ENCODE measurements at places on chromosomes 13 and 19. TPM values are rescaled to one million over a fixed set of nuclear protein-coding genes. Genes with fewer than 3 reads are reported as not detected.

The ZNF536 gene
- not detected for total RNA-seq

- DNase-seq = no peak
- H3K4me1 ChIP-seq = peaks cover 5% of the 10 kb centered on the region
- no peaks in the 10 kb centered on the region for H3K27me3 ChIP-seq
- peaks cover 45% of the 10 kb centered on the region for H3K36me3 ChIP-seq
- H3K4me3 ChIP-seq = no peak overlapping the region
- no peak overlapping the region for H3K27ac ChIP-seq
These were observed 27.1 kb upstream of the SLC7A9 start for GRCh38 chr19:32896516-32897214.

- no peaks in the 10 kb centered on the region for H3K36me3 ChIP-seq
- no peak overlapping the region for H3K27ac ChIP-seq
- H3K4me1 ChIP-seq = peaks cover 13% of the 10 kb centered on the region
- H3K27me3 ChIP-seq = no peaks in the 10 kb centered on the region
These were observed 187.6 kb upstream of the TSC22D1 start for GRCh38 chr13:44763615-44764301.

The ZNF154 gene
- 14.9 TPM for total RNA-seq

DNA sequence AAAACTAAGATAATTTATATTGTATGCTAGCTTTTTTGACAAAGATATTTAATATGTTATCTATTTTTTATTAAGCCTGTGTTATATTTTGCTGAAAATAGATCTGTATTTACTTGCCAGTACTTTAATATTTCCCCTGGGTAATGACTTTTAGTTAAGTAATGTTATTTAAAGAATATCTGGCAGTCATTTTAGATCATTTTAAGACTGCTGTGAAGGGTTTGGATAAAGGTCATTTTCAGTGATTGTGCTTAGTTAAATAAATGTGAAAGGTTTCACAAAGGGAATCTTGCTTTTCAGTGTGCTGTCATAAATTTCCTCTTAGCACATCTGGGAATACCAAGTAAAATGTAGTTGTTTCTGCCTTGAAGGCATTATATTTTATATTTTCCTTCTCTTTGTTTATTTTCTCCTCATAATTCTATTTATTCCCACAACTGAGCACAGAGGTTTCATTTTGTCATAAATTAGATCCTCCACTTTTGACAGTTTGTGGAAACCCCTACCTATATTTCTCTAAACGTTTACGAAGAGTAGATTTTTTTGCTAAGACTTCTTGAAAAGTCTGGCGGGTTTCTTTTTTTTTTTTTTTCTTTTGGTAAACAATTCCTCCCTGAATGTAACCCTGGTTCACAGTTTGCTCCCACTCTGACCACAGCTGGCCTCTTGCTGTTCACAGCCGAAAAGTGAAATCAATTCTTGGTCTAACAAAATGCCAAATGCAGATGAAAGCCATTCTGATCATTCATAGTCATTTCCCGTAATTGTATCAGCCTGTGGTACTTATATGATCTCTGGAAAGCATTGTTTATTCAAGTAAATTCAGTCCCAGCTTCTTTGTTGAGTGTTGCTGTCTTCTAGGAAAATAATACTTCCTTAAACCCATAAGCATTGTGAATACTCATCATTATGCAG is 87.8 kb downstream of the MAB21L1 start:
- no peak overlapping the region for H3K27ac ChIP-seq

- peak overlapping the region; percentile 88 for H3K27ac ChIP-seq
- H3K4me1 ChIP-seq = peaks cover 51% of the 10 kb centered on the region
- peak; percentile 95 for DNase-seq
- peak overlapping the region; percentile 94 for H3K4me3 ChIP-seq
- peaks cover 36% of the 10 kb centered on the region for H3K36me3 ChIP-seq
These were observed 513 bp downstream of the CIRBP start for GRCh38 chr19:1269478-1270212.

DNA sequence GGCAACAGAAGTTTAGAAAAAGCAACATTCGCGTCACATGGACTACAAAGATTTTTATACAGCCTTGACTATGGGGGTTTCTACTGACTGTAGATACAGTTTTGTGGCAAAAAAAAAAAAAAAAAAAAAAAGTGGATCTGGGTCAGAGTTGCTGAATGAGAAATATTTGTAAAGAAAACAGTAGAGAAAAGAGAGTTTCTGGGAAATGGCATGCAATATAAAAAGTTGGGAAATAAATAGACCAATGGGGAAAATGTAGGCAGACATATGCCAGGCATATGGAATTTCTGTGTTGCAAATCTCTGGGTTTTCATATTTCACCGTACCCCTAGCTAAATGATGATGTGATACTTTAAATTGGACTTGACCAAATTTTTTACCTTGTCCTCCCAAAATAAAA is 315.3 kb downstream of the EFNB2 start:
- H3K4me3 ChIP-seq = no peak overlapping the region
- H3K27me3 ChIP-seq = peaks cover 3% of the 10 kb centered on the region
- H3K4me1 ChIP-seq = no peaks in the 10 kb centered on the region
- no peak for DNase-seq

All from activated naive CD8-positive, alpha-beta T cell treated with anti-CD3 and anti-CD28 coated beads, Interleukin-2, amount 10 ng/mL, durations not matched to agents 7 days and 5 days (primary cell).